ENCODE measurements at places on chromosomes 3 and 15.
A peak's percentile ranks its signal among the peaks of the same experiment; 100 is the strongest.

- no peak for DNase-seq
Observed at GRCh38 chr15:62631076-62631724, 411.3 kb upstream of the TPM1 start.

GRCh38 chr3:70517124-70517890 lies 204.9 kb upstream of the MDFIC2 start:
- no peak for DNase-seq

GRCh38 chr3:164539215-164539614 lies 539.1 kb downstream of the SI start:
- DNase-seq = no peak

DNA sequence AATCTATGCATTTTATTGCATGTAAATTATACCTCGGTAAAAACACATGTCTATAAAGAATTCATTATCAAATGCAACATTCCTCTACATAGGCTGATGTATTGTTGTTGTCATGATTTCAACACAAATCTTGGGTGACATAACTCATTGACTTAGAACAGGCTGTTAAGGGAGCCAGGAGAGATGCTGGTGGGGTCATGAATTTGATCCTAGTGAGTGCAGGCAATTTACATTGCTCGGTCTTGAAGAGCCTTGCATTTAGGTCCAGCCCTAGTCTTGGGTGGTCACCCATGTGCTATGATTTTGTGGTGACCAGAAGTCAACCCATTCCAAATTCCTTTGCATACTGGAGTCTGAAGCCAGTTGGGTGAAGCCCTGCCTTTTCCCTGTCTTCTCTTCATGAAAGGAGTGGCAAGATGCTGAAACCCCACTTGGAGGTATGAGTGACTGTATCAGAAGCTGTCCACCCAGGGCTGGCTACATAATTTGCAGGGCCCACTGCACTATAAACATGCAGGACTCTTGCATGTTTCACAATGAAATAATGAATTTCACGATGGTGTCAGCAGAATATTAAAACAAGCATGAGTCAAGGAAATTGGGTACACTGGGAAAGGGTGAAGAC lies 59.2 kb downstream of the RPLP1 start:
- no peak for DNase-seq

- no peak for DNase-seq
Observed at GRCh38 chr15:69389426-69389825, 24.7 kb upstream of the KIF23 start.

DNA sequence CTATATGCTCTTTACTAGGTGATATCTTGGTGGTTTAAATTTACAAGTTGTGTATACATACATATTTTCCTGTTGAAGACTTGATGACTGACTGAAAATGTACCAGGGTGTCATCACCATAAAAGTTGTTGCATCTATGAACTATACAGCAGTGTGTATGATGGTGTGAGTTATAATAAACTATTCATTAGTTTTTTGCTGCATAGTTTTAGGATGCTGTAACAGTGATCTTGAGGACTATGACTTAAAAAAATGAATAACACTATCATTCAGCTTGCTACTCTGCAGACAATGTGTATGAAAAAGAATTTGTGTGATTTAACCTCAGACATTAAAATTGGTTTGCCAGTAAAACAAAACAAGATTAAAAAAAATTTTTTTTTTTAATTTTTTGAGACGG lies 49.0 kb downstream of the UBE2E2 start:
- DNase-seq = no peak

DNA sequence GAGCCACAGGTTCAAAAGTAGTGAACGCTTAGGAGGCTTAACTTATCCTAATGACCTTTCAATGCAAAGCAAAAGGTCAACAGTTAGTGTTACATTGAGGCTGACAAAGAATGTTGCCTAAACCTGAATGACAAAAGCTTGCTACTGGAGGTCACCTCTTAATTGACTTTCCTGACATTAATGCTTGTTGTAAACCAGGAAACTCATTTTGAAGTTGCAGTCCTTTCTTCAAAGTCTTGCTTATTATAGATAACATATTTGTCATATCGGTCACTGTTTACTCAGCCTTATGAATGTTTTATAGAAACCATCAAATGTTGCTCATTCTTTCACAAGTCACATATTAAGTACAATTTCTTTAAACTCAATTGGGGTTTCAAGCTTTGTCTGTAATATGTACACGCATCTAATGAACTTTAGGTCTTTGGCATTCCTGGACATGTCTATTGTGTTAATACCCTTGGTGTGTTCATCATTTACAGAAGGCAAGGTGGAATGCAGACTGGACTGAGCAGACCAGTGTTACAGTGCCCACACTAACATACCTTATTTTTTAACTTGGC lies 488.2 kb upstream of the NECTIN3 start:
- no peak for DNase-seq

- DNase-seq = no peak
Observed at GRCh38 chr15:67892559-67893377, 52.9 kb upstream of the RNU6-1 start.

DNA sequence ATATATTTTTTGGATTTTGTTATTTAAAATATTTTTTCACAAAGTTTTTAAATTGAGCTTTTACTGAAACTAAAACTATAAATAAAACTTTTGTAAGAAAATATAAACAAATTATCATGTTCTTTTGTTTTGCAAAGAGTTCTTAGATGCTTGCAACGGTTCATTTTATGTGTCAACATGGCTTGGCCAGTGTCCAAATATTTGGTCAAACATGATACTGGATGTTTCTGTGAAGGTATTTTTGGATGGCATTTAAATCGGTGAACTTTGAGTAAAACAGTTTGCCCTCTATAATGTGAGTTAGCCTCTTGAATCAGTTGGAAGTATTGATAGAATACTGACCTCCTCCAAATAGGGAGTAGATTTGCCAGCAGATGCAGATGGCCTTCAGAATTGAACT lies 612.6 kb upstream of the NECTIN3 start:
- DNase-seq = no peak

DNA sequence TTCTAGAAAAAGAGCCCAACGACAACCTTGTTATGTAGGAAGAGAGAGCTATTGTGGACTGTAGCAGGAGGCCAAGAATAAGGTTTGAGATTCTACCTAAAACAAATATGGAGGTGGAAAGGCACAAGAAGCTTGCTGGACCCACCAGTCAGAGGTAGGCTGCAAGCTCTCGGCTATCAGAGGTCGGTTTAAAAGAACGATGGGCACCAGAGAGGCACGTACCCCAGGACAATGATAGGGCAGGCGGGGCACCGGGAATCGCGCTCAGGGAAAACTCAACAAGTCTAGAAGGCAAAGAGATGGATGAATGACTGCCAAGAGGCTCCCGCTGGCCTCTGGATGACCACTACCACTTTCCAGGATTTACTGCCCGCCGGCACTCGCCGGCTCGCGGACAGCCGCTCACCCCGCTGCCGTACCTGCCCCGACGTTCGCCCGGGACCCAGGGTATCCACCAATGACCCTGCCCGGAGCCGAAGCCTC lies 1.1 kb downstream of the HDGFL3 start:
- DNase-seq = no peak

DNA sequence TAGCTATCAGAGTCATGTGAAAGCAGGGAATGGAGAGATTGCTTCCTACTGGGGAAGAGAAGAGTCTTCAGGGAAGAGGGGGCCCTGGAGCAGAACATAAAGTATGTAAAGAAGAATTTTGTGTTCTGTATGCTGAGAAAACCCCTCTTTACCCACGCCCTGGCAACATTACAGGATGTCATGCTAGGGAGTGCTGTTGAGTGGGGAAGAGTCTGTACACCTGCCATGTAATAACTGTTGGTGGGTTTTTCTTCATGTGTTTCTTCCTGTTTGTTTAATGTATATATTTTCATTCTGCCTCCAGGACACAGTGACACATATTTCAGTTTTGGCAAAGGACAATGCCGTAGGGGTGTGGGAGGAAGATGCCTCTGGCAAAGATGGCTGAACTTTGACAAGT lies 122.8 kb upstream of the LPP start:
- DNase-seq = no peak

GRCh38 chr3:168511428-168512014 lies 415.8 kb upstream of the GOLIM4 start:
- DNase-seq = no peak

- no peak for DNase-seq
Observed at GRCh38 chr3:187450431-187451190, 82.4 kb downstream of the RTP4 start.

DNA sequence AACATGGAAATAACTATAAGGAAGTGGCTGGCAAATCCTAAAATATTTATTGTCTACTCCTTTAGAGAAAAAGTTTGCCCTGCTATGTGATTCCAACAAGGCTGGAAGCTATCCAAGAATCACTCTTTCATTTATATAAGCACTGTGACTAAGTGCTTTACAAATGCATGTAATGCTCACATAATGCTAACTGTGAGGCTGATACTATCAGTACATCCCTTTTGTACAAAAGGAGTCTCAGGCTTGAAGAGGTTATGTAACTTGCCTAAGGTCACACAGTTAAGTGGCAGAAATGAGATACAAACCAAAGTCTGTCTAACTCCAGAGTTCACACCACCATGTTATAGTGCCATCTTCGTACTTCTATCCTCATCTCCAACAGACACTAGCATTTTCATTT lies 17.0 kb downstream of the TOPBP1 start:
- no peak for DNase-seq

GRCh38 chr3:105397974-105398373 lies 31.3 kb downstream of the ALCAM start:
- no peak for DNase-seq

DNA sequence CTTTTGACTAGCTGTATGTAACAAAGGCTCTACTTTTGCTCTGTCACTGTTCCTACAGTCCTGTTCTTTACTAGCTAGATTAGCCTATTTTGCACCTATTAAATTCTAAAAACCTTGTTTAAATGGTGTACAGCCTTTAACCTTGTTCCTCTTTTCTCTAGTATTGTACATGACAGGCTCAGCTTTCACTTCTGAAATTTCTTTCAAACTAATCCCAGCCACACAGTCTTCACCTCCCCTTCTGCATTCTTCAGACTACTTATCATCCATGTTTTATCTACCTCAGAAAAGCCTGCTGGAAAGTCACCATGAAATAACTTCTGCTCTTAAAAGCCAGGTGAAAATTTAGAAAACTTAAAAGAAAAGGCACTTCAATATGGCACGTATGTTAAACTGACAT lies 122.4 kb downstream of the NECTIN3 start:
- no peak for DNase-seq

DNA sequence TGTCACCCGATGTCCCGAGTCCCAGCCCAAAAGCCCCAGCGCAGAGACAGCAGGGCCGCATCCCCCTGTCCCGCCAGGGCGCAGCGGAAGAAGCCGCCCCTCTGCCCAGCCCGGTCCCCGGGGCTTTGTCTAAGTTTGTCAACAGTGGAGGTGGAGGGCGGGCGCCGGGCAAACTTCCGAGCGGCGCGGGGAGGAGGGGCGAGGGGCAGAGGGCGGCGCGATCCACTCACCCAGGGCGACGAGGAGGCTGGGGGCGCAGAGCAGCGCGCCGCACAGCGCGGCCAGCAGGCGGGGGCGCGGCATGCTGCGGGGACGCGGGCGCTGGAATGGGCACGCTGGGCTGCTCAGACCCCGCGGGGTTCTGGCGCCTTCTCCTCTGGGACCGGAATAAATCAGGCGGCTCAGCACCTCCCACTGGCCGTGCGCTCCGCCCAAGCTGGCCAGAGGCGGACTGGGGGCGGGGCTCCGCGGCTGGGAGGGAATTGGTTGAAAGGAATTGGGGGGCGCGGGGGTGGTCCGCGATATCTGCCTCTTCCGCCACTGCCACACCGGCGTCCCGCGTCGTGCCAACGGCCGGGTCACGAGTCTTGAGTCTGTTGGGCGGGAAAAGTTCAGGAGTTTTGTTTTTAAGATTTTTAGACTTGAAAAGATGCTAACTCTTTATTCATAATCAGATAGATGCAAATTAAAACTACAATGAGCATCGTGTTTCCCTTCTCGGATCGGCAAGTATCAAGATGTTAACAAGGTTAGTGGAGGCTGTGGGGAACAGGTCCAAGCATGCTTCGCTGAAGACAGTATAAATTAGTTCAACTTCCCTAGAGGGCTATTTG lies at the start of gene MFGE8:
Gene MFGE8, minus strand, starts transcription at position 363 of the 833 bp plus-strand sequence. Its CDS starts 60 bp downstream, at position 303.
- peak; percentile 62 for DNase-seq

DNA sequence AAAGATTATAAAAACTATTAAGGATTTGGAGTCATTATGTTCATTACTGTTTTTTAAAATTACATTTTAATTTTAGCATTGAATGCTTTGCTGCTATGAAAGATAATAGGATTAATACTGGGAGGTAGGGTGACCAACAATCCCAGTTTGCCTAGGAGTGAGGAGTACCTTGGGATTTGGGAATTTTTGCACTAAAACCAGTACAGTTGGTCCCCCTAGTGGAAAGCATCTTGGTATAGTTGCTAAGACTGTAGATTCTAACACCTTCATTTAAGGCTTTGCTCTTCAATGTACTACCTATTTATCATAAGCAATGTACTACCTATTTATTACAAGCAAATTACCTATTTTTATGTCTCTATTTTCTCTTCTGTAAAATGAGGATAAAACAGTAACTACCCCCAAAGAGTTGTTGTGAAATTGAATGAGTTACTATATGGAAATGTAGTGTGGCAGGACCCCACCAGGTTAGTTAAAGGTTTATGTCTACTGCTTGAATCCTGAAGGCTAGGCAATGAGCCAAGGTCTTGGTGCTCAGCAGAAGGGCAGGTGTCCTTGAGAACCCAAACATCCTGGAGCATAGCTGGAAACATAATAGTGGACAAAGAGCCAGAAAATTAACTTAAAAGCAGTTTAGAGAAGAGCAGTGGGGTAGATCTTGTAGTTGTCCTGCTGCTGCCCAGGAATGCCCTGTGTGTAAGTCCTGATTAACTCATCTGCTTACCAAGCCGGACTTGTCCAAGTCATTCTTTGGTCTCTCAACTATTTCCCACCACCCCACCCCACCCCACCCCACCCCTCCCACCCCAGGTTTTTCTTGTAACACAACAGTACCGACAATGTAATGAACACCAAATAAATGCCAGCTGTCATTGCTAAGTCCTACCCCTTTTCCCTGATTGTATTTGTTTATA lies 49.2 kb upstream of the NMD3 start:
- no peak for DNase-seq

DNA sequence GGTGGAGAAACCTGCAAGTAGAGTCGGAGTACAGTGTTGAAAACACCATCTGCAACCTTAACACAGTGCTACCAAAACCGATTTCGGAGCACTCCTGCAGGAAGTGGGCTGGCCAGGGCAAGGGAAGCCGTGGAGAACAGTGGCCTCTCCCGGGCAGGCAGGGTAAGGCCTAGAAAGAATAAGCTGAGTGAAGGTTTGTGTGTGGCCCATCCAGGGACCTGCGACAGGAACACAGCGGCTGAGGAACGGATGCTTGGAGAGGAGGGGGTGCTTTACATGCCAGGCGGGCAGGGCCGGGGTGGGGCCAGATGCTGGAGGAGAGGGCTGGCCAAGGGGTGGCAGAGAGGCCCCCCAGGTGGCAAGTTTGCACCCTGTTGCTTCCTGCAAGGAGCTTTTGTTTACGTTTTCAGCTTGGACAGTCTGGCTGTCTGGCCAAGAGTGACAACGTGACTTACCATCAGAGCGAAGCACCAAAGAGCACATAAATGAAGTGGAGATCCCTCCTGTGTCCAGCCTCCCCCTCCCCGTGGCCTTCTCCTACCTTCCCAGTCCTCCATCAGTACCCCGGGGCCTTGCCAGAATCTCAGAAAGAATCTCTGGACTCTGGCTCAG lies 156.5 kb downstream of the PGPEP1L start:
- DNase-seq = peak; percentile 47
